CD4-positive, CD25-positive, alpha-beta regulatory T cell (primary cell): ENCODE measurements at places on chromosomes 1 and 21. TPM values are rescaled to one million over a fixed set of nuclear protein-coding genes. Genes with fewer than 3 reads are reported as not detected.

DNA sequence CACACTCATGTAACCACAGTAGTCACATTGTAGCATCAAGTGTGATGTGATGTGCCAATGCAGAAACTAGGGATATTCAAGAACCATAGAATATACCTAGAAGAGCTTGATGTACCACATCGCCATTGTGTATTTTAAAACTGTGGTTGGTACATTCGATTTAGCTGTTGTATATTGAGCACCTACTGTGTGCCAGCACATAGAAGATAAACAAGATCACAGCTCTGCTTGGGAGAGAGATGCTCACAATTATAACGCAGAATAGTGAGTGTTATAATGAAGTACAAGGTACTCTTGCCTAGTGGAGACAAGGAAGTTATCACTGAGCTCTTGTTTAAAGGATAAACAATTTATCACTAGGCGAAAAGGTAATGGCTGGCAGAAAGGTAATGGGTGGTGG, 4.7 kb downstream of the BTF3L4 start:
- H3K4me1 ChIP-seq: peaks cover 20% of the 10 kb centered on the region
- no peak overlapping the region for H3K27ac ChIP-seq
- H3K36me3 ChIP-seq: peaks cover 31% of the 10 kb centered on the region
- H3K27me3 ChIP-seq: no peaks in the 10 kb centered on the region
- DNase-seq: no peak

AMY2A gene
- total RNA-seq: not detected

CBR1 gene
- 9.8 TPM for total RNA-seq

GRCh38 chr21:25370311-25370744, 237.0 kb downstream of the MRPL39 start:
- no peaks in the 10 kb centered on the region for H3K36me3 ChIP-seq
- DNase-seq: no peak
- no peak overlapping the region for H3K27ac ChIP-seq
- H3K4me3 ChIP-seq: no peak overlapping the region
- H3K27me3 ChIP-seq: no peaks in the 10 kb centered on the region

KLF17 gene
- not detected for total RNA-seq

GRCh38 chr1:50436489-50436888, 13.2 kb upstream of the DMRTA2 start:
- H3K4me1 ChIP-seq: no peaks in the 10 kb centered on the region
- H3K27me3 ChIP-seq: peaks cover 10% of the 10 kb centered on the region
- peaks cover 20% of the 10 kb centered on the region for H3K36me3 ChIP-seq
- H3K4me3 ChIP-seq: no peak overlapping the region
- H3K27ac ChIP-seq: no peak overlapping the region

DNA sequence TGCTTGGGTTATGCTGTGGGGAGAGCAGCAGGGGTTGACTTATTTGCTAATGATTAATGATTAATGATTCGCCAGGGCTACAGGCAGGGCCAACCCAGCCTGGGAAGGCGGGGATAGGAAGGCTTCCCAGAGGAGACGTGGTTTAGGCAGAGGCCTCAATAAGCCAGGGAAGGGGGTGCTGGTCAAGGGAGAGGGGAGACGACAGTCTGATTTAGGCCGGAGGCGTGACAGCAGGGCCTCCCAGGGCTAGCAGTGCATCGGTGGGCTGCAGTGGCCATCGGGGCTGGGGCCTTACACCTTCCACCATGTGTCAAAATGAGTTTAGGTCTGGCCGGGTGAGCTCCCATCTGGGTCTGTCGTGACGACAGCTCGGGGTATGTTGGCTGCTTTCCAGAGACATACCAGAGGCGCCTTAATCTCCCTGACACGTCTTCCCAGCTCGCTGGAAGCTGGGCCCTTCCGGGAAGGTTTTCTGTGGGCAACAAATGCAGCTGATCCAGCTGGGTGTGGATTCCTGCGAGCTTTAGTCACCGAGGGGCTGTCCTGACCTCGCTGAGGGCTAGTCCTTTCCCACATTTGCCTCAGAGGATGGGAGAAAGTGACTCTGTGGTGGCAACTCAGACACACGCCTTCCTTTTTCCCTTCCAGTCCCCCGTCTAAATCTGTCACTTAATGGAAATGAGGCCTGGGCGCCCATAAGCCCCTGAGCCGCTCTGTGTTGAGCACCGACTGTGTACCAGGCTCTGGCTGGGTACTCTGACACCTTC, 3.7 kb upstream of the SLC1A7 start:
- H3K4me1 ChIP-seq: no peaks in the 10 kb centered on the region
- no peaks in the 10 kb centered on the region for H3K27me3 ChIP-seq
- no peak overlapping the region for H3K4me3 ChIP-seq
- H3K27ac ChIP-seq: no peak overlapping the region
- no peaks in the 10 kb centered on the region for H3K36me3 ChIP-seq
